ENCODE measurements at places on chromosomes 11 and 22.

GRCh38 chr11:119937412-119937811 lies 200.5 kb downstream of the TRIM29 start:
- no peak for DNase-seq

DNA sequence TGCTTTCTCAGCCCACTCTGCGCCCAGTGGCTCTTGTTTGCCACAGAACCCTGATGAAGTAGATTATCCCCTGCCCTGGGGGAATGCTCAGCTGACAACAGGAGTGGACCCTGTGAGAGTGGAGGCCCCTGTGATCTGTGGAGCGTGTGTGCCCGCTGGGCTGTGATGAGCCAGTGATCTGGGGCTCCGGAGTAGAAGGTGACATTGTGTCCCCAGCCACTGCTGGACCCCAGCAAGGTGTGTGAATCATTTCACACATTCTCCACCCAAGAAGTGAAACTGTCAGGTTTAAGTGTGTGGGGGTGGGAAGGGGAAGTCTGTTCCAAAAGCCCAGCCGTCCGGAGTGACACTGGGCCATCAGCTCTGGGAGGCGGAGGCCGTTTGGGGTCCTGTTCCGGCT lies 33.1 kb upstream of the GRAMD4 start:
- no peak for DNase-seq

- DNase-seq = no peak
Measured at GRCh38 chr22:45673482-45674175, 2.0 kb downstream of the ATXN10 start.

DNA sequence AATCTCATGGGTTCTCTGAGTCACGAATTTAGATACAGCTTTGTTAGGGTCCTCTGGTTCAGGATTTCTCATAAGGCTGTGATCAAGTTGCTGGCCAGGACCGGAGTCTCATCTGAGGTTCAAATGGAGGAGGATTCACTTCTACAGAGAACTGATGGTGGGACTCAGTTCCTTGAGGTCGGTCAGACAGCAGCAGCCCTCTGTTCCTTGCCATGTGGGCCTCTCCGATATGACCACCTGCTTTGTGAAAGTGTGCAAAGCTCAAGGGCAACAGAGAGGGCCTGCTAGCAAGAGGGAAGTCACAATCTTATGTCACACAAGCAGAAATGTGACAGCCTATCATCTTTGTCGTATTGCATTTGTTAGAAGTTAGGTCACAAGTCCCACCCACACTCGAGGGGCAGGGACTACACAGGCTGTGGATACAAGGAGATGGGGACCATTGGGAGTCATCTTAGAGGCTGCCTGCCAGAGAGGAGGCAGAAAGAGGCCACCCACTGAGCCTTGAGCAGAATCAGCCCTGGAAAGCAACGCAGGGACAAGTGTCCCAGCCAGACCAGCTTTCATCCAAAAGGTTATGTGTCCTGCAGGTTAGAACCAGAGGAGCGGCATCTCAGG lies 34.5 kb downstream of the RPUSD4 start:
- DNase-seq = no peak

DNA sequence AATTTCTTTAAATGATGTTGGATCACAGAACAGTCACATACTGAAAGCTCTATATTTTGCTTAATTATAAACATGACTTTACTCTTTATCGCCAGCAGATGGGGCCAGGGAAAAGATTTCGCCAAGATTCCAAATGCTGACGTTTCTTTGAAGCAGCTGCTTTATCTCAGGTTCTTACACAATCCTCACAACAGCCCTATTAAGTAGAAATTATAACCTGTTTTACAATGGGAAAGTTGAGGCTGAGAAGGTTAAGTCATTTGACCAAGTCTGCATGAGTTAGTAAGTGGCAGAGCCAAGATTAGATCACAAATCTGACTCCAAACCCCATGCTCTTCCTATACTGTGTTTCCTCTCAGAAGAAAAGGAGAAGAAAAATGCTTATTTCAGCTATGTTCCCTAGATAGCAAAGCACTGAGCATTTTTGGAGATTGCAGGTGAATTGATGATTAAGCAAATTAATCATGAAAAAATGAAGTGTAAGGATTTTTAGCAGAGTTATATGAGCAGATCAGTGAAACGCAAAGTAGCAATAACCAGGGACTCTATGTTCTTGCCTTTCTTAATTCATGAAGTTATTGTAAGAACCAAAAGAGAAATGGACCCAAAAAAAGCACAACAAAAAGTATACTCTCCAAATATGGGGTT lies 79.0 kb downstream of the AASDHPPT start:
- no peak for DNase-seq

DNA sequence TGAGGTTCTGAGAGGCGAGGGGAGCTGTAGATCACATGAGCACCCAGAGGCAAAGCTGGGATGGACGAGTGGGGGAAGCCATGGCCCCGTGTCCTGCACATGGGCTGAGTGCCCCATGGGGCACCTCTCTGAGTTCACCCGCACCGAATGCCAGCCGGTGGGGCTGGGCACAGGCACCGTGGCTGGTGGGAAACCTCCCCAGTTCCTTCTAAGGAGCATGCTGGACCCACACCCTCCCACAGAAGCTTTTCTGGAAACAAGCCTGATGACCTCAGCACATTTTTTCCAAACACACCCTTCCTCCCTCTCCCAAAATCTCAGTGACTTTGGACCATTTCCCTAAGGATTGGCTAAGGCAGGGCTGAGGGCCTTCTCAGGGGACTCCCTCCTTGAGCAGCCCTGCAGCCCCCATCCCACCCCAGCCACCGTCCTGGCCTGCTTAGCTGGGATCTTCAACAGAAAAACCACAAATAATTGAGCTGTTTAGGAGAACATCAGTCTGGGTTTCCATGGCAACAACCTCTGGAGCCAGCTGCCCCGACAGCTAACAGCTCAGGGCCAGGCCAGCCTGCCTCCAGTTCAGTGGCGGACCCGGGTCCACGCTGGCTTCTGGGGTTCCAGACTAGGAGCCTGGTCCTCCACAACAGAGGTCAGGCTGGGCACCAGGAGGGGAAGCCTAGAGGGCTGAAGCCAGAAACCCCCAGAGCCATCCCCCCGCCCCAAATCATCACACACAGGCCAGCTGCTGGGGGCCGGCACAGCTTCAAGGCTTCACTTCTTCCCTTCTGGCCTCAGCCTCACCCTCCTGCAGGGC lies 18.1 kb upstream of the LINC01488 start:
- DNase-seq = no peak

- DNase-seq = peak; percentile 18
Measured at GRCh38 chr11:2447951-2448650, 3.3 kb downstream of the KCNQ1 start.

DNA sequence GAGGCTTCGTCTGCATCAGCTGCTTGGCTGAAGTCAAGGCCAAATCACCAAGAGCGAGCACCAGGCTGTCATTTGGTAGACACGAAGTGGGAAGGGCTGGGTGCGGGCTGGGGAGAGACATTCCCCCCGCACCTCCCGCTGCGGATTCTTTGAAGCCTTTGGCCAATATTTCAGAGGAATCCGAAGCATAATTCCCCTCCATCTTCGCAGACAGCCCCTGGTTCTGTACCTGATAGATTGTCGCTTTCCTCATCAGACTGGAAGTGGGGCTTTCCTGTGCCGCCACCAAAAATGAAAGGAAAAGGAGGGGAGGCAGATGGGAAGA lies 15.3 kb downstream of the BLID start:
- DNase-seq = no peak

DNA sequence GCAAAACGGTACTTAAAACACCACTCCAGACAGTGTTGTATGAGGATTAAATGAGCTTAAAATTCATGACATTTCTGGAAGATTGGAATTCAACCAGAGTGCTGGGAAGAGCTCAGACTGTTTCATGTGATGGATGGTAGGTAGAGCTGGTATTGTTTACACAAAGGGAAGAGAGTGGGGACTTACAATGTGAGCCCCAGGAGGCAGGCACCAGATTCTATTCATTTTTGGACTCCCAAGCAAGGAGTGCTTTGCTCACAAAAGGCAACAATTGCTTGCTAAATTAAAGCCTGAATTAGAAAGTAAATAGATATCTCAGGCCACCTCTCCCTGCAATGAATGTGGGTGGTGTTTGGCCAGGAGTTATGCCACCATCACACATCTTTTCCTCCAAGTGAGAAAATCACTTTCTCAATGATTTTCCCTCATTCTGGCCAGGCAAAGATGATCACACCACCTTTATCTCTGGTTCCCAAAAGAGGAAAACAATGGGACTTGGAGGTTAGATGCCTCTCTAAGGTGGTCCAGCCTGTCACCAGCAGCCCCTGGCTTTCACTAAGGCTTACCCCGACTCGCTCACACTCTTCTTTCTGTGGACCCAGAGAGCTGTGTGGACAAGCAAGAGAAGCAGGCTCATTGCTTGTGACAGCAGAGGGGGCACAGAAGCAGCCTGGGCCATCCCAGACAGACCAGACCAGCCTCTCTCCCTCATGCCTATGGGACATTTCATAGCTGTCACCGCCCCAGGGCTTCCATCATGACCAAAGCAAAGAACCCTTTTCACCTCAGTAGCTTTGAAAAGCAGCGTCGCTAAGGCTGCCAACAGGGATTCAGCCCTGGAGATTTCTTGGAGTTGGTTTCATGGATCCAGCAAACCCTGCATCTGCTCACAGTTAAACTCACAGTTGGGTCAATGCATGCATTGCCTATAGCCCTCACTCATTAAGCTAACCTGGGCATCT lies 63.5 kb upstream of the DRD2 start:
- DNase-seq = no peak

DNA sequence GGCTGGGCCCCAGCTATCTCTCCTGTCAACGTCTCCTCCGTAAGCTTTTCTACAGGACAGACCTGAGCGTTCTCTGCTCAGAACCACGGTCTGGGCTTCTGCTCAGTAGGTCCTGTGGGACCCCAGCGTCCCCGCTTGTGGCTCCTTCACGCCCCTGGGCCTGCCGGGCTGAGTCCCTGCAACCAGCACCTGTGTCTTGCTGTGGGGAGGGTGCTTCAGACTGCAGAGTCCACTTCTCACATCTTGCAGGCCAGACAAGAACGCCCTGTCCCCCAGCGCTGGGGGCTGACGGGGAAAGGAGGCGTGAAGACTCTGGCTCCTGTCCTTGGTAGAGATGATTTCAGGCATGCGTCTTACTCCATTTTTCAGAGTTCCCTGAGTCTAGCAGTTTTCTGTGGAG lies 1480.8 kb downstream of the BRD1 start:
- no peak for DNase-seq

- DNase-seq = no peak
Measured at GRCh38 chr22:35537232-35537631, 3.4 kb upstream of the RASD2 start.

- no peak for DNase-seq
Measured at GRCh38 chr11:11940551-11940950, 67.9 kb downstream of the DKK3 start.

DNA sequence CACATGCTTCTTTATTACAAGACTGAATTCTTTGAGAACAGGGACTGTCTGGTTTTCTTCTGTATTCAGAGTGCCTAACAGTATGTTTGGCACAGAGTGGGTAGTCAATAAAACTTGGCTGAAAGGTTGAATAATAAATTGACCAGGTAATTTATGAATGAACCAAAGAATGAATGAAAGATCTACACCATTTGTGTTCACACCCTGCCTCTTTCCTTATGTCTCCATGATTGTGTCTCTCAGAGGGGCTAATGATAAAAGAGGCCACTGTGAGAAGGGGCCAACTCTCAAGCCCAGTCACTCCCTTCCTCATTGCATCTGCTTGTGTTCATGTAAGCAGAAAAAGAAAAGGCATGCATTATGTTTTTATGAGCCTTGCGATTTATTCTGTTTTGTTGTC lies 569.7 kb upstream of the TENM4 start:
- no peak for DNase-seq

GRCh38 chr11:34793666-34794065 lies 122.5 kb downstream of the APIP start:
- DNase-seq = no peak

GRCh38 chr22:25908755-25909154 lies 166.8 kb downstream of the MYO18B start:
- DNase-seq = no peak

GRCh38 chr22:44181912-44182587 lies 1.3 kb downstream of the PARVG start:
- DNase-seq = peak; percentile 36

GRCh38 chr11:8604078-8604723 lies 10.2 kb upstream of the STK33 start:
- no peak for DNase-seq

DNA sequence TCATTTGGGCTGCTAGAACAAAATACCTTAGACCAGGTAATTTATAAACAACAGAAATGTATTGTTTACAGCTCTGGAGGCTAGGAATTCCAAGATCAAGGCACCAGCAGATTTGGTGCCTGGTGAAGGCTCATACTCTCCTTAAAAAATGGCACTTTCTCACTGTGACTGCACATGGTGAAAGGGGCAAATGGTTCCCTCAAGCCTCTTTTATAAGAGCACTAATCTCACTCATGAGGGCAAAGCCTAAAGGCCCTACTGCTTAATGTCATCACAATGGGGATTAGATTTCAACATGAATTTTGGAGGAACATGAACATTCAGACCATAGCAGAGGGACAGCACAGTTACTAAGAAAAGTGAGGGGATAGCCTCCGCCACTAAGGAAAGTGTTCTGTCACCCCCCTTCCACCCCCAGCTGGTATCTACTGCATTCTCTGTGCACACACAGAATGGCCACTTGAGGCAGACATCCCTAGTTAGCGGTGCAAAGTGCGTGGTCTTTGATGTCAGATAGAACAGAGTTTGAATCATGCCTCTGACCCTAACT lies 47.2 kb upstream of the CEP295 start:
- no peak for DNase-seq

GRCh38 chr11:117705866-117706265 lies 91.2 kb downstream of the DSCAML1 start:
- DNase-seq = no peak

DNA sequence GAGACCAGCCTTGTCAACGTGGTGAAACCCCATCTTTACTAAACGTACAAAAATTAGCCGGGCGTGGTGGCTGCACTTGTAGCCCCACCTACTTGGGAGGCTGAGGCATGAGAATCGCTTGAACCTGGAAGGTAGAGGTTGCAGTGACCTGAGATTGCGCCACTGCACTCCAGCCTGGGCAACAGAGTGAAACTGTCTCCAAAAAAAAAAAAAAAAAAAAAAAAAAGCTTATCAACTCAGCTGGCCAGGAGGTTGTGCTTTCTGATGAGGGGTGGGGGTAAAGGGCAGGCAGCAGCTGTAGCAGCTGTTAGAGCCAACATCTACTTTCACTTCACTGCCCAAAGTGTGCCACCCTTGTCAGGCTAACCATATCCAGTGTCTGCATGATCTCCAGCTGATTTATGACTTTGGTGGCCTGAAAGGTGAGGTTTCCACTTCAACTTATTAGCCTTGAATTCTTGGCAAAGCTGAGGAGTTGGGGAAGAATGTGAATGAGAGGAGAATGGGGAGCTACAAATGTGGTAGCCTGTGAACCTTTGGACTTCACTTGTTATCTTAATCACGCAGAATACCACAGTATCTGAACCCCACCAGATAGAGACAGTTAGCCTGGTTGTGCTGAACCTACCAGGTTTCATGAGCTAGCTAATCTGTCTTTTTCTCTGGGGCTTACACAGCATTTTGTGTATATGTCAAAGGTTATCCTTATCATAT lies 19.6 kb downstream of the RNF121 start:
- no peak for DNase-seq

- no peak for DNase-seq
Measured at GRCh38 chr11:45400591-45400990, 114.5 kb upstream of the SYT13 start.

All from activated T-cell treated with anti-CD3 and anti-CD28 coated beads, Interleukin-2, amount 50 U/mL, for 1 hour (primary cell).